Heart right ventricle (tissue), 16 donors: ENCODE measurements at places on chromosomes 11 and 22. TPM values are rescaled to one million over a fixed set of nuclear protein-coding genes. Genes with fewer than 3 reads are reported as not detected.

- no peak for DNase-seq
Measured at GRCh38 chr11:62976109-62976508, 8.7 kb downstream of the SLC22A6 start.

DNA sequence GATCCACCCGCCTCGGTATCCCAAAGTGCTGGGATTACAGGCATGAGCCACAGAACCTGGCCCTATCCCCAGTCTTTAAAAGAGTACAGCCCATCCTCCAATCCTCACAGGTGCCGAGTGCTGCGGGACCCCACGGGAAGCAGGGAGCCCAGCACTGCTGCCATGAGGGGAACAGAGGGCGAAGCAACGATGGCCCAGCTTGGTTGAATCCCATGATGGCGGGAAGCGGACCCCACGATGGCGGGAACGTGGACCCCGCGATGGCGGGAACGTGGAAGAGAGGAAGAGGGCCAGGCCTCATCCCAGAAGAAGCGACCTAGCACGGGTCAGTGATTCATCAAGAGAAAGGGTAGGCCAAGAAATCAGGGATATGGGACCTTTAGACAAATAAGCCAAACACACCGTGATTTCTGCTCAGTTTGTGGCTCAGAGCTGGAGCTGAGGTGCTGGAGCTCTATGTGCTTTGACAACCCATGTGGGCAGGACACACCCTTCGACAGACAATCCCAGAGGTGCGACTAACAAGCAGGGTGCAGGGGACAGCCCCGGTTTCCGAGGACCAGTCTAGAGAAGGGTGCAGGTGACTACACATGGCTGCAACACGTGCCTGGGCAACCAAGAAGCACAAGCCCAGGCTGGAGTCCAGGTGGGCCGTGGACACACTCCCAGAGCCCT is 30.9 kb downstream of the BRD1 start:
- DNase-seq = no peak

GRCh38 chr11:555780-556661 is 4.5 kb downstream of the LMNTD2 start:
- DNase-seq = no peak

The ELF5 gene
- total RNA-seq = not detected

The GPHA2 gene
- total RNA-seq = not detected

GRCh38 chr22:20282901-20283673 is 15.0 kb upstream of the RTN4R start:
- no peak for DNase-seq

- DNase-seq = no peak
Measured at GRCh38 chr11:134333946-134334345, 2.2 kb downstream of the GLB1L2 start.

The ATXN10 gene
- total RNA-seq = 155 TPM

DNA sequence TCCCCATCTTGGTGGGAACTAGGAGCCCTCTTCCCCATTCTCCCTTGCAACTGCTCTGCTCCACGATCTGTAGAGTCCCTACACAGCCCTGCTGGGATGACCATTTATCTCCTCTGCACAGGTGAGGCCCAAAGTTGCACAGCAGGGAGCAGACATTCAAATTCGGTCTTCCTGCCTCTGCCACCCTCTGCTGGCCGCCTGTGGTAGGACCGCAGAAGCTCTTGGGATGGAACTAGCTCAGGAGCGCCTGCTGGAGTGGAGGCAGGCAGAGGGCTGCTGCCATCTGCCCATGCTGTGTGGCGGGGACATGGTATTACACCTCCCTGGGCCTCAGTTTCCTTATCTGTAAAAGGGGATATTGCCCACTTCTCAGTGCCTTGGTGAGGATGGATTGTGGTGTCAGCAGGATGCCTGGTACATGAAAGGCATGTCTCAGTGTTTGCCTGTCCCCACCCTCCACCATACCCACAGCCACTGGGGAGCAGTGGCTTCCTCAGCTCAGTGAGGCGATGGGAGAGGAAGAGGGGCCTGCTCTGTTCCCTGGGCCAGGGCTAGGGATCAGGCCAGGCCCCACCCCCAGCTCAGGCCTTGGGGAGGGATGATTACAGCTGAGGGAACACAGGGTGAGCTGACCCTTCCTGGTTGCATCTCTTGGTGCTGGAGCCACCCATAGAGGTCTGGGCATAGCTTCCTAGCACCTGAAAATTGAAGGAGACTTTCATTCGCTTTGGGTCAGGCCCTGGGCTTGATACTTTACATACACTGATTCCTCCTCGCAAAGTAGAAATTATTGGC is 11.3 kb upstream of the OMP start:
- DNase-seq = peak; percentile 80

The TMPRSS4 gene
- total RNA-seq = not detected

- no peak for DNase-seq
Measured at GRCh38 chr11:9042488-9042887, 38.7 kb upstream of the NRIP3 start.

The NPTXR gene
- 22.7 TPM for total RNA-seq

DNA sequence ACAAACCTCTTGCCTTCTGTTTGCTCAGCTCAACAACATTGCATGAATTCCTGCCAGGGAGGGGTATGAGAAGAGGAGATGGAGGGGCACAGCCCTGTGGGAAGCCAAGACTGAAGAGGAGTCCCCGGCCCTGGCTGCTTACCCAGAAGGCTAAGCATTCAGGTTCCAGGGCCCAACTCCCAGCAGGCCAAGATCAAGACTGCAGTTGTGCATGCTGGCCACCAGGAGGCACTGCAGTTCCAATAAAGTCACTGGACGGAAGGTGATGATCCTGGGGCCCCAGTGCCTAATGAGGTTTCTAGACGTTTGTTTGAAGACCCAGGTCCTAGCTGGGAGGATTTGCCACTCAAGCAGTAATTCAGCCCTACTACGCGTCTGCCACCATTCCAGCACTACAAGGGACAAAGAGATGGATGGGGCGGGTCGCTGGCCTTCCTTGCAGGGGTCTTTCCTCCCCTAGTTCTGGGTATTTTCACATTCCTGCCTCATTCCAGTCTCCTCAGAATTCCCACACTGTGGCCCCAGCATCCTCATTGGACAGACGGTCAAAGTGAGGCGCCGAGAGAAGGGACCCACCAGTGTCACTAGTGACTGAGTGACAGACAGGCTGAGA is 23.6 kb downstream of the ALX4 start:
- peak; percentile 55 for DNase-seq

- peak; percentile 74 for DNase-seq
Measured at GRCh38 chr11:112174789-112175598, at the start of gene BCO2. BCO2 (plus strand) TSS chr11:112175512; CDS start chr11:112175602, 90 bp downstream.

The C22orf31 gene
- total RNA-seq = not detected

- no peak for DNase-seq
Measured at GRCh38 chr11:34331329-34331728, 26.5 kb downstream of the ABTB2 start.

The SAA4 gene
- not detected for total RNA-seq

- no peak for DNase-seq
Measured at GRCh38 chr11:110085255-110085838, 7.8 kb upstream of the ZC3H12C start.

The PARVA gene
- 57.7 TPM for total RNA-seq

DNA sequence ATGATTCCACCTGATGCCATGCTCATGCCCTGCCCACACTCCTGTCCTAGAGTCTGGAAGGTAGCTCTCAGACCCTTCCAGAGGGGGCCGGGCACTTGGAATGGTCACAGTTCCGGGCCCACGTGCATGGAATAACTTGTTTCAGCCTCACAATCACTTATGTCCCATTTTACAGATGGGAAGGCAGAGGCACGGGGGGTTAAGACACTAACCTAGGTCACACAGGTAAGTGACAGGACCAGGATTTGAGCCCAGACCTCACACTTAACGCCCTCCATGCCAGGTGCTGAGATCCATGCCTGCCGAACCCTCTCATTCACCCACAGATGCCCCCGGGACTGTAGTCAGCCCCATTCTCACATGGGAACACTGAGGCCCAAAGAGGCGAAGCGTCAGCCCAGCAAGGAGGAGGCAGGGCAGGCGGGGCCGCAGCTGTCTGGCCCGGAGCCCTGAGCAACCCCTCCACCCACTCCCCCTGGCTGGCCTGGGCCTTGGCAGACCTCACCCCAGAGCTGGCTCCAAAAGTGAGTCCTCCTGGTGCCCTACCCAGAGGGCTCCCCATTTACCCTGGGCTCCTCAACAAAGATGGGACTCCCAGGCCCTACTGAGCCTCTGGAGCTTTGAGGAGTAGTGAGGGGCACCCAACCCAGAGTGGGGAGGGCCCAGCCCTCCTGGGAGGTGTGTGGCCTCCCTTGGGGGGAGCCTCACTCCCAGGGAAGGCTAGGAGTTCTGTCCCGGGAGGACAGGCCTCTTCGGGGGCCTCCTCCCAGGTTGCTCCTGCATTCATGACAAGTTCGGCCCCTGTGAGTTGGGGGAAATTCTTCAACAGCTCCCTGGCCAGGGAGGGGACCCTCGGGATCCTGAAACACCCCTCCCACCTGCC is 2.4 kb upstream of the ALDH3B1 start:
- DNase-seq = no peak

The RAG2 gene
- total RNA-seq = not detected

The IFITM1 gene
- total RNA-seq = 51.6 TPM

- DNase-seq = peak; percentile 92
Measured at GRCh38 chr22:36506637-36507517, at the start of gene FOXRED2. FOXRED2 (minus strand) TSS chr22:36507040; CDS start chr22:36506422, 618 bp downstream.

DNA sequence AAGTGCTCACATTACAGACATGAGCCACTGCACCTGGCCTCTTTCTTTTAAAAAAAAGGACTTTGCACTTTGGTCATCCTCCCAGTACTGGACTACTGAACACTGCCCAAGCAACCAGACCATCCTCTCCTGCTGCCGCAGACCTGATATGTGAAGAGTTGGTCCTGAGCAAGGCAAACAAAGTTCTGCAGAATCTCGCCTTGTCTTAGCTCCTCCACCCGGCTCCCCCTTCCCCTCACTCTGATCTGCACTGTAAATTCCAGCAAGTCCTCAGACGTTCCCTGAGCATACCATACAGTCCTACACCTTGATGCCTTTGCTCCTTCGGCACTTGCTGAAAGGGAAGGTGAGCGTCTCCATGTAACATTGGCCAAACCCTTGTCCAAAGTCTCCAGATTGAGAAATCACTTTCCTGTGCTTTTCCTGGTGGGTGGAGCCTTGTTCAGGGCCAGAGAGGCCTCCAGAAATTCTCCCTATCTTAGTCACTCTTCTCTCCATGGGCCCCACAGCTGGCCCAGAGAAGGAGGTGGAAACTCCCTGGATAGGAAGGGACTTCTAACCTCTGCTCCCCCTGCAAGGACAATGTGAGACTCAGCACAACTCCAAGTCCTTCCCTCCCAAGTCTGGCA is 47.0 kb upstream of the TIMP3 start:
- DNase-seq = peak; percentile 44

The SYNGR1 gene
- 51.5 TPM for total RNA-seq

GRCh38 chr22:40376149-40376548 is 5.8 kb downstream of the SGSM3 start:
- DNase-seq = no peak

DNA sequence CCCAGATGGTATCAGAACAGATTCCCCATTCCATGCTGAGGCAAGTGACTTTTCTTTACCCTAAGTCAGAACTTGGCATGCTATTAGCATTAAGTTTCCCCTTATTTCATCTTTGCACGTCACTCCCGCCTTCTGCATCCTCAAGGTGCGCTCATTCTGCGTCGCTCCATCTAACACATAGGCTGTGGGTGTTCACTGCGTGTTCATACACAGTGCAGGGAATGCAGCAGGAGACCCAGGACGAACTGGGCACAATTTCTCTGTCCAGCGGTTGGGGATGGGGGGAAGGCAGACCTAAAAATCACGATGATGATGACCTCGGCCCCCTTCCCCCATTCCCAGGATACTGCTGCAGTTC is 19.7 kb upstream of the ACR start:
- no peak for DNase-seq

GRCh38 chr11:47587723-47588326 is 1.3 kb downstream of the FAM180B start:
- DNase-seq = peak; percentile 37

DNA sequence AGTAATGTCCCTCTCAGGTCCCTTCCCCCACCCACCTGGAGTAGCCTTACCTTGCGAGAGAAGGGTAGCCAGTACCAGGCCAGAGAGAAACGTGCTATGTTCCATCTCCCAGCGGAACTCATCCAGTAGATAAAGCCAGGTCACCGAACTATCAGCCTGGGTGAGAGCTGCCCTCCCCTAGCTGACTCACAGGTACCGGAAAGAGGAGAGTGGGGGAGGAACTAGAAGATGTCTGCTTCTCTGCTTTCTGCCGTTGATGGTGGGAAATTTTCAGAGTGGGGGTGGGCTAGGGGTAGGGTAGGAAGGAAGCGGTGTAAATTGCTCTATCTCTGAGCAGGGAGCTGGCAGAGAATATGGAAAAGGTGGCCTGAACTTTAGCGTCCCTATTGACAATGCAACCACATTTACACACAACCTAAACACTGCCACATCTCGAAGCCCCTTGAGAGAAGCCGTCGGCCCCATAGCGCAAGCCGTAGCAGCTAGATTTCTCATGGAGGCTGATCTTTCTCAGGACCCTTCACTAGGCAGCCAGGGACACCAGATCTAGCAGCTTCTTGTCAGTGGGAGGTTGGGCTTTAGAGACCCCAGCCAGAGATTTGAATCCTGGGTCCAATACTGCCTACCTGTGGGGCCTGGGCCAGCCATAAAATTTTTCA is at the start of gene CD3D:
Gene CD3D, minus strand, starts transcription at position 203 of the 659 bp plus-strand sequence. Its CDS starts 98 bp downstream, at position 105.
- DNase-seq = no peak

DNA sequence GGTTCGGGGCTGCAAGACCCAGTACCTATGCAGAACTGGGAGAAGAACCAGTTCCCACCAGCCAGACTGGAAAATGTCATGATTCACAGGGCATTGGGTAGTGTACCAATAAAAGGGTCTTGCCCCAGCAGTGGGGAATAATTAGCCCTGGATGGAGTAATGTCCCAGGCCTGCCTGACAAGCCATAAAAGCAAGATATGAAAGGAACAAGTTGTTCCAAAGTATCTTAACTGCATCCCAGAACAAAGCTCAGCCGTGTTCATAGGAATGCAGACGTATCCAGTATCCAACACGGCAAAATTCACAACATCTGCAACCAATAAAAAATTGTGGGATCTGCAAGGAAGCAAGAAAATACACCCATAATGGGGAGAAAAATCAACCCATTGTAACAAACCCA is 47.9 kb downstream of the ASCL2 start:
- DNase-seq = no peak
